ENCODE measurements at places on chromosomes 2 and 18.

DNA sequence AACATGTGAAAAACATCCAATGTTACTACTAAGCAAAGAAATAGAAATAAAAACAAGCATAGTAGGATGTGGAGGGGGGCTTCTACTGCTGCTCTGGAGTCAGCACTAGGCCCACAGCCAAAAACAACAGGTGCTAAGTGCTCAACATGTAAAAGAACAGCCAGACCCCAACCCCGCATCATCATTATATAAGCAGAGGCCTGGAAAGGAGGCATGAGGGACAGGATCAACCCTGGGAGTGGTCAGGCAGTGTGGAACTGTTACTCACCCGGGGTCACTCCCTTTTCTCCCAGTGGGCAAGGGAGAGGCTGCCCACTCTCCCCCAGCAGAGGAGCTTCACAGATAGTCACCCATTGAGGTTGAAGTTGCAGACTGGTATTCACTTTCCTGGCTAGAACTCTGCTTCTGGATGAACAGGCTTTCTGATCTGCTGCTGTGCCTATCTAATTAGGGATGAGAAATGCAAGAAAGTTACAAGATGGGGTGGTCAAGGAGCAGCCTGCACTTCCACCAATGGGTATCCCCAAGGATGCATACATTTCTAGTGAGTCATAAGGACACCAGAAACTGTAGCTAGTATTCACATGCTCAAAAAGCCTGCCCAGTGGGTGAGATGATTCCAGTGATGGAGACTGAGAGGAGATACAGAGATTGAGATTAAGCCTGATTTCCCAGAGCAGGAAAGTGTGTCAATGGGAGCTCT, 480.1 kb upstream of the TCF4 start:
- peak; percentile 82 for DNase-seq

GRCh38 chr2:100948942-100949811, 52.9 kb upstream of the RPL31 start:
- peak; percentile 46 for DNase-seq

DNA sequence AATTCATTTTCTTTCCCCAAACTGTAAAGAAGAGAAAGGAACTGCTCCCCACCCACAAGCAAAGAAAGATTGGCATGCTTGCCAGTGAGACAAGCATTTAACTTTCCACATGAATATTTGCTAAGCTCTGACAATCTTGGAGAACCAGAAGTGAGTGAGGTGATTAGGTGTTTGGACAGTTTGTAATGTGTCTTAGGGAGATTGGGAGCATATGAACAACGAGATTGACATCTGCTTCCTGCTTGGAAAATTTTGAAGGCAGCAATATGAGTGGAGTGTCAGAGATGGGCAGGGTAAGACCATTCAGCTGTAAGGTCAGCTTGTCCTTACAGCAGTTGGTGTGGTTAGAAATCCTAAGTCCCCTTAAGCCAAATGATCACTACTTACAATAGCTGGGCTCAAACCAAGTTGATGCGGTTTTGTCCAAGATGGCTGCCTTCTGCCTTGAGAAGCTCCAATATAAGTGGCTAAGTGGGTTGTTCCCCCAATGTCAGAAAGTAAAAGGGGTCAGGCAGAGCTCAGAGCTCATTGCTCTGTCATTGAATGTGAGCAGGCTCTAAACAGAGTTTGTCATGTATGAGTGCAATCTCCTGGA, 36.0 kb upstream of the GALNT5 start:
- no peak for DNase-seq

DNA sequence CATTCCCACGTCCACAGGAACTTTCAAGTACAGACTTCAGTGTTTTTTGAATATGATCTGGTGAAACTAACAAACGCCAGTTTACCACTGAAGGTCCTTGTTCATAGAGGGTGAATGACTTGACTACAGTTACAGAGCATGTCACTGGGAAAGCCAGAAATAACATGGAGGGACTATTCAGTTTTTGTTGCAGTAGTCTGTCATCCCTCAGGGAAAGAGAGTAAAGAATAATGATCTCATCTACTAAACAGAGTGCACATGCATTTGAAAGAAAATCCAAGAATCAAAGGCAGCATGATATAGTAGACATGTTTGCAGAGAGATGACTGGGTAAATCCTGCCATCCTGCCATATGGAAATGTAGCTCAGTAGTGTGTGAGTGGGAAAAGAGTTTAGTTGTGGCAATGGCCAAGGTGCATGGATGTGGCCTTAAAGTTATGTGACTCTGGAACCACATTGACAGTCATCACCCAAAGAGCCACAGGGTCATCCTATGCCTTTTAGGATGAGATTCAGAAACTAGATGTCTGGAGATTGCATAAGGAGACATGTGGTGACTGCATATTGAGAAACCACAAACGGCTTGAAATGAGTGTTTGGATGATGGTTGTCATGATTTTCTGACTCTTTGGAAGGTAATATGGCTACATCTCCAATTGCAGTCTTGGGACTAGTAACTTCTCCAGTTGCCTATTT, 125.3 kb upstream of the ZEB2 start:
- peak; percentile 69 for DNase-seq

- DNase-seq = no peak
Observed at GRCh38 chr2:230614913-230615332, 97.7 kb upstream of the CAB39 start.
